ENCODE measurements at places on chromosomes 6 and 20.
A peak's percentile ranks its signal among the peaks of the same experiment; 100 is the strongest.

GRCh38 chr6:13372688-13373487 lies 44.6 kb upstream of the TBC1D7 start:
- no peak for DNase-seq

DNA sequence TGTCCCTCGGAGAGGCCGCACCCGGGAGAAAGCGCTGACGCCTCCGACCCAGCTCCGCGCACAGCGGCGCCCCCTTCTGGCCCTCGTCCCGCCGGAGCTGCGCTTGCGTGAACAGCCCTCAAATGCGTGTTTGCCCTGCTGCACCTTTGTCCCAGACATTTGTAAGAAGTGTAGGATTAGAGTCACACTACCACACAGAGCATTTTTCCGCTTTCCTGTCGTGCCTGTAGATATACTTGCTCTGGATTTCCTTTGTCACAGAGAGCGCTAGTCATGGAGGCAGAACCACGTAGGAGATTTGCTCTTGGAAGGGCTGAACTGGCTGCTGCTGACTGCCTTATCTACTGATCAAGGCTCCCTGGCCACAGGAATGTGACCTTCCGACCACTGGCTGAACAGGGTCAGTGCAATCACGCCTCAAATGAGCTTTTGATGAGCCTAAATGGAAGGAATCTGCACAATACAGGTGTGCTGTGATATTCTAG lies 62.3 kb downstream of the PAX1 start:
- DNase-seq, result no peak

GRCh38 chr6:45922728-45923351 lies 92.8 kb downstream of the CLIC5 start:
- DNase-seq, result peak; percentile 31

DNA sequence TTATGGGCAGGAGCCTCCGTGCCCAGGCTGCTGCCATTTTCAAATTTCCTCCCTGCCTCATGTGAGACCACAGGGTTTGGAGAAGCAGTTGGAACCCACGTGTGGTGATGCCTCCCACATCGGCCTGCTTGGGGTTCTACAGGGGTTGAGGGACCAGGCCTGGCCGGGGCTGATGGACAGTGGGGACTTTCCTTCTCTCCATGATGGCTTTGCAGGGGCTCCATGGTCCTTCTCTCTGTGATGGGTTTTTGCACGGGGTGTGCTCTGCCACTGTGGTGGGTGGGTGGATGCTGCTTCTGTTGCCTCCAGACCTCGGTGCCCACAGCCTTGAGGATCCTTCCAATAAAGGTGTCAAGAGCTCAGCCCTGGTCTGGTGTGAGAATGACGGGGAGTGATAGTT lies 54.4 kb downstream of the ADNP start:
- DNase-seq, result no peak

DNA sequence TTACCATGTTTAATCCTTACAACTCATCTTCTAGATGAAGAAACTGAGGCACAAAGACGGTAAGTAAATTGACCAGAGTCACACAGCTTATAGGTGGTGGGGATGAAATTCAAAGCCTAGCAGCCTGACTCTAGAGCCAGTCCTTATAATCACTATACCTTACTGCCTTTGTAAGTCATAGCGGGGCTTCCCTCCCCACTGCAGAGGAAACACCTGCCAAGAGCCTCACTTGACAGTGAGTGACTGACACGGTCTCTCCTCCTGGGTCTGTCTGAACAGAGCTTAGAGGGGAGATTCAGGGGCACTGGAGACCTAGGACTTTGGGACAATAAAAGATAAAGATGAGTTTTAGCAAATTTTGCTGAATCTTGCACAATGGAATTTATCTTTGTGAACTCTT lies 12.8 kb downstream of the SUN5 start:
- no peak for DNase-seq

DNA sequence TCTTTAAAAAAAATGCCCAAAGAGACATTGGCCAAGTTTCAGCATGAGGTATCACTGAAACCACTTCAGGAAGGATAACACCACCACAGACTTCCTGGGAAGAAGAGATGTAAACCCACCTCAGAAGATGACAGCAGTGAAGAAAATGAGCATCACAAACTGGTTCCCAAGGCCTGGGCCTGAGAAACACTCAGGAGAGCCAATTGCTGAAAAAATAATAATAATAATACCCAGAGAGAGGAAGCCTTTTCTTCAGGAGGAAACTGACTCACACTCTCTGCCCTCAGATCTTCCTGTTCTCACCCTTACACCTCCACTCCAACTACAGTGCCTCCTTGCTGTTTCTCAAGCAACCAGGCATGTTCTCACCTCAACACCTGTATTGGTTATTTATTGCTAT lies 68.1 kb upstream of the MAFB start:
- DNase-seq, result no peak

- DNase-seq, result no peak
These were observed 425.4 kb upstream of the RNF217 start for GRCh38 chr6:124536842-124537191.

- DNase-seq, result no peak
These were observed 121.9 kb downstream of the MTHFD1L start for GRCh38 chr6:150987371-150987828.

GRCh38 chr20:48823960-48824498 lies 3.8 kb downstream of the PREX1 start:
- DNase-seq, result peak; percentile 89

DNA sequence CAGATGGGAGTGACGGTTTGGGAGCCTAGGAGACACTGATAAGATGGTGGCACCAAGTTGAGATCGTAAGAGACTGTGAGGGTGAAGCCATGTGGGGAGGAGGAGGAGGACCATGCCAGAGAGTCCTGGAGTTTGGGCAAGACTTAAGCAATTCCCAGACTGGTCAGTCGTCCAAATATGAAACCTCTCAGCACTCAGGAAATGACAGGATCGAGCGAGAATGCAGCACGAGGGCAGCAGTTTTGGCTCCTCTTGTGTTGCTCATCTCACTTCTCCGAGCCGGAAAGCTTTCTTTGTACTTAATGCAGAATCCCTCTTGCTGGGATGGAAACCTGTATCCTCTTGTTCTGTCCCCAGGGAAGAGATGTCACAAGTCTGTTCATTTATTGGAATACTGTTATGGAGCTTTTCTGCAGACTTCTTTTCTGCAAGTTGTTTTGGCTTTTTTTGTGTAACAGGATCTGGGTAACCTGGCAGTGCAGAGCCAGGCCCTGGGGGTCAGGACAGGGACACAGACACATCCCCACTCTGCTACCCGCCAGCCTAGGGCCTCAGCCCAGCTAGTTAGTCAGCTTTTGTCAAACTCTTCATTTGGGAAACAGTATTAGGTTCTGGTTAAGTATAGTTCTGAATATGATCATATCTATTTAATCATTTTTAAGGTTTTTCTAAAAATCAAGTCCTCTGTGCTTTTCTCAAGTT lies 34.3 kb downstream of the FNDC1 start:
- peak; percentile 92 for DNase-seq

DNA sequence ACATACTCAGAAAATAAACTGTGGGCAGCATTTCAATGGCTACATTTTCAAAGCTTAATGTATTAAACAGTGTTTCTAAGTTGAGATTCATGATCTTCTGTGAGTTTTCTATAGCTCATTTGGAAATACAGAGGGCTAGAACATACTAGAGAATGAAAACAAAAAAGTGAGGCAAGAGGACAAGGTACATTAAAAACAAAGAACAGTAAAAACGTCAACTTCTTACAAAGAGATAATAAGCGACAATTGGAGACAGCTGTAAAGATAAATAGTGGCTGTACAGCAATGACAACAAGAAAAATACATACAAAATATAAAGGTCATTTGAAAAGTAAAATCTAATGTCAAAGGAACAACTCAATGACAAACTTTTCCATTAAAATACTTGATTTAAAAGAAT lies 94.3 kb downstream of the REV3L start:
- DNase-seq, result no peak

- no peak for DNase-seq
These were observed 680.4 kb upstream of the GJE1 start for GRCh38 chr6:141452354-141452686.

DNA sequence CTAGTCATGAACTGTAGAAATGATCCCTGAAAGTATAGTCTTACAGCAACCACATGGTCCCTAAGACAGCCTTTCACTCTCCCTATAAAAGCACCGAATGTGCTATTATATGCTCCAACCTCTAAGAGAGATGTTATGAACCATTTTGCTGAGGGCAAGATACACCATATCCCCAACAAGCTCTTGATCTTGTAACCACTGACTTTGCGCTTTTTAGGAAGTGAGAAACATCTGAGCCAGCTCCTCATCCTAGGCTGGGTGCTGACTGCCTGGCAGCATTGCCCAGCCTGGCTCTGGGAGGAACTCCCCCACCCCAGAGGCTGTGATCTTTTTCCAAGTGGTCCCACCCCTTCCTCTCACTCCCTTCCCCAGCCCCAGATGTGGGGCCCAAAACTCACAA lies 3.1 kb upstream of the EMILIN3 start:
- no peak for DNase-seq

GRCh38 chr6:13924146-13924948 lies 405 bp upstream of the RNF182 start:
- DNase-seq, result peak; percentile 21

- no peak for DNase-seq
These were observed 38.2 kb downstream of the KIAA1755 start for GRCh38 chr20:38222231-38222922.

DNA sequence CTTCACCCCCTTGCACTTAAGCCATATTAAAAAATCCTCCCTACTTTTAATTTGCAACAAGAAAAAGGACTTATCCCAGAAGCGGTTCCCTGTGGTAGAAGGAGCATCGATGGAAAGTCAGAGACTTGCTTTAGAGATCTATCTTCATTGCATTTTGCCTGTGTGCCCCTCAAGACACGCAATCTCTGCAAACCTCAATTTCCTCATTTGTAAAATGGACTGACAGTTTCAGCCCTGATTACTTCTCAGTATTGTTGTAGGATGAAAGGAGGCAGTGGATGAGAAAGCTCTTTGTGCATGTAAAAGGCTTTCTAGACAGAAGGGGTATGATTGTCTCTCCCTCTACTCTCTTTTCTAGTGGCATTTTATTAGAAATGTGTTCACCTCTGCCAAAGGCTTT lies 410.2 kb downstream of the CDC5L start:
- DNase-seq, result no peak

- no peak for DNase-seq
These were observed 396.7 kb downstream of the SYNE1 start for GRCh38 chr6:152240436-152240835.

DNA sequence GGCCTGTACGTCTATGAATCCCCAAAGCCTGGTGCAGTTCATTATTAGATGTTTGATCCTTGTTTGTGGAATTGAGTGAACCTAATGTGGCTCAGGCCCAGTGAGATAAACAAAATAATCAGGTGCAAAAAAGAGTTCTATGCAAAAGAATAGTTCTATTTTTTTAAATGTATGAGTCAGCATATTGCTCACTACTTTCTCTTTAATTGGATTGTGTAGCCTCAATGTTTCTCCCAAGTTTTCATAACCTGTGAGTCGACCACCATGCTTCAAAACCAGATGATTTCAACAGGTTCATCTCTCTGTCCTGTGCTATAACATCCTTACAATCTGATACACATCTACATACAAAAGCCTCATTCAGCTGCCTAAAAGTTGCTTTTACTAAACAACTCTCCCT lies 116.5 kb upstream of the HDAC2 start:
- DNase-seq, result no peak

GRCh38 chr6:28248916-28249315 lies 3.2 kb downstream of the ZKSCAN4 start:
- no peak for DNase-seq

DNA sequence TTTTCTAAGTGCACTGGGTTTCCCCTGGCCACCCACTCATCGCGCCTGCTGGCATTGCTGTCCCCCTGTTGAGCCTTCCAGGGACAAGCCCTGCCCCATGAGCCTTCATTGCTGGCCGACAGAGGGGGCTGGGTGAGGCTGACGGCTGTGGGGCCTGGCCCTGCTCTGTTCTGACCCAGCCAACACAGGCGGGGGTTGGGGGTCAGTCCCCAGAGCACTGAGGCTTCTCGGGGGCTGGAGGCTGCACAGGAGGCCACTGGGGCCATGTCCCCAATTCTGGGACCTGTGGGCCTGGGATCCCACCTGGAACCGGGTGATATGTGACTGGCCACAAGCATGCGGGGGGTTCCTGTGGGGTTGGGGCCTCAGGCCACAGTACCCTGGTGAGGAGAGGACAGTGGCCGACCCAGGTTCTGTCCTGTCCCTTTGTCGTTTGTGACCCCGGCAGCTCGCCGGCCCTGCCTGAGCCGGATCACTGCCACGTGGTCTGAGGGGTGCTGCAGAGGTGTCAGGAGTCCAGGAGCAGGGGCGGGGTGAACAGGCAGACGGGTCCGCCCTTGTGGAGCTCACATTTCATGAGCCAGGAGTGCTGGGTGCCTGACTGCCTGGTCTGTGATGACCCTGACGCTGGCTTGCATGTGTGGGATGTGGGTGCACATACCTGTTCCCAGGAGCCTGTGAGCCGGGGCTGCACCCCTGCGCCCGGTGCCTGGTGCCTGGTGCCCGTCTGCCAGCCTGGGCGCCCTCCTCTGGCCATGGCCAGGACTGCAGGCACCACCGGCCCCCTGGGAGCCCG lies 2.1 kb upstream of the COL20A1 start:
- no peak for DNase-seq

DNA sequence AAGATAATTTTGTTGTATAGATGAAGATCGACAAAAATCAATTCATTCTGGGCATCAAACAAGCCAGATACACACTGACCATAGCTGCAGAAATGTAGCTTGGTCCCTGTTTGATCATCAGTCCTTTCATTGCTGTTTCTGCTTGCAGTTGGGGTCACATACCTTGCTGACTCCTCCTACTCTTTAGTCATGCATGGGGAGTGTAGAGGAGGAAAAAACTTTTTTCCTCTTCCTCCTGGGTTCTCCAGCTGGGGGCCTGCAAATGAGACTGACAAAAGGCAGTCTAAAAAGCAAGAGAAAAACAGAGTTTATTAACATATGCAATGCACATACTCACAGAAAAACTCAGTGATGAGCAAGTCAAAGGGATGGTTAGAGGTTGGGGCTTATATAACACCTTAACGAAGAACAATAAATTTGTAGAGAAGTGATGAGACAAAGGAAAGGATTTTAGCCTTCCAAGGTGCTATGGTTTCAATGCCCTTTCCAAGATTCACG lies 105.8 kb downstream of the QRSL1 start:
- no peak for DNase-seq

- DNase-seq, result no peak
These were observed 19.2 kb upstream of the LMBRD1 start for GRCh38 chr6:69816026-69816425.
